ENCODE measurements at places on chromosomes 3 and 15. TPM values are rescaled to one million over a fixed set of nuclear protein-coding genes. Genes with fewer than 3 reads are reported as not detected.

The TSEN2 gene
- total RNA-seq, result 19.3 TPM

The FAM107A gene
- total RNA-seq, result not detected

The SCG3 gene
- total RNA-seq, result not detected

The LRRC15 gene
- total RNA-seq, result not detected

DNA sequence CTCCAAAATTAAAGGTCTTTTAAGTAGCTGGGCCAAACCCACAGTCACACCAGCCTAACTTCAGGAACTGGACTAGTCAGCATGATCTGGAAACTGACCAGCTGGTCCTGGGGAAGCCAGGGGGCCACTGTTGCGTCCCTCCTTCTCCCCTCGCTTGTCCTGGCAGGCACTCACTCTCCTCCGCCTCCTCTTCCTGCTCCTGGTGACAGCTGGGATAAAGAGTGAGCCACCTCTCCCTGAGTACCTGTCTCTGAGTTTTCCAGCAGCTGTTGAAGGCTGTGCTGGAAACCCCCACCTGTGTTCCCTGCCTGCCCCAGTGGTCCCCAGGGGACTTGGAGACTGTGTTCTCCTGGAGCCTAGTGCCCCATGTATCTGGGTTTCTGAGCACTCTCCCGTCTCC, 56.0 kb downstream of the FGD5 start:
- DNase-seq, result no peak

DNA sequence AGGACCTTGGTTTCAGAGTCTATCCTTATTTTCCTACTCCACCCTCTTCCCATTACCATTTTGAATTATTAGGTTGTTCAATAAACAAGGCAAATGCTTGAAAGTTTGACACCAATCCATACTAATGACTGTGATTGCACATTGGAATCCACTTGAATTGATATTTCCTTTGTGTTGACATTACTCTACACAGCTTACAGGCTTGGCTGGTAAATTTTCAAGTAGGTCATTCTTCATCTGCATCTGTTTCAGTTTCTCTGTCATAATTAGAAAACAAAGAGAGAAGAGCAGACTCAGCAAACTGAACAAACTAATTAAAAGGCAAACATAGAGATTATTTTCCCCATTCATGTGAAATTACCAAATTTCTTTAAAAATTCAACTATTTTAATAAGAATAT, 732.9 kb upstream of the BCHE start:
- no peak for DNase-seq

- DNase-seq, result no peak
Measured at GRCh38 chr3:185361920-185362319, 1.0 kb upstream of the MAP3K13 start.
